ENCODE measurements at places on chromosomes 7 and 10.

GRCh38 chr7:2248984-2249694, 7.1 kb downstream of the NUDT1 start:
- no peak for DNase-seq

DNA sequence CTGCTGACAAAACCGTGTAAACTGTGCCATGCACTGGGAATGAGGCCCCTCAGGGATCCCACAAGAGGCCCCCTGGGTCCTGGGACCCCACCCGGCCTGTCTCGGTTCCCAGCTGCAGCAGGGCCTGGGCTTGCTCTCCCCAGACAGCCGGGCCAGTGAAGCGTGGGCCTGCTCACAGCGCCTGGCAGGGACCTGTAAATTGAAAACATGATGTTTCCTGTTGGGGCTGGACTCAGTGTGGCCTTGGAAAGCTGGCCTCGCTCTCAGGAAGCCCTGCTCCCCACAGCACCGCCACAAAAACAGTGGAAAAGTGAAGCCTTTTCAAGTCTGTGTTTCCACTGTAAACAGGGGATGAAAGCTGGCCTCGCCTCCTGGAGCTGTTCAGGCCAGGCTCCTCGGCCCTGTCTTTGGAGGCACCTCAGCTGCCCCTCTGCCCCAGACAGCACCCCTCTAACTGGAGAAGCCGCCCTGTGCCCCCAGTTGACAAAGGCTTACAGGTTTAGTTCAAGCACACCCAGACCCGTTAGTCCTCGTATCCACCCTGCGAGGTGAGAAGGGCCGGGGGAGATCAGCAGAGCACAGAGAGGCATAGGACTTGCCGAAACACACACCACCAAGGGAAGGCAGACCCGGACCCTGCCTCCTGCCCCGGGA, 108.3 kb downstream of the ZMIZ1 start:
- DNase-seq = no peak

DNA sequence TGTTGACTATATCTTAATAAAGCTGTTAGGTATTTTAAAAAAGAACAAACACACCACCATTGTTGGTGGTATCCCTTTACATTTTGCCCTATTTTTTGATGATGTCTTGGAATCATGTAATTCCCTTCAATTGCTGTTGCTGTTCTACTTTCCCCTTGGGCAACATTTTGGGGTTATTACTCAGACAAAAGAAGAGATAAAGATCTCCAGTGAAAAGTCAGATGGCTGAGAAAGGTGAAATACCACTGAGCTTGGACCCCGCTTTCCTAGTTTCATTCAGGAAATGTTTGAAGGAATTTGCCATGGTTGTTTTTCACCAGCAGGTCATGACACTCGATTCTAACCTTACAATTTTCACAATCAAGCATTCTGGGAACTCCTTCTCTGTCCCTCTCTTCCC, 84.6 kb downstream of the MACC1 start:
- DNase-seq = no peak

DNA sequence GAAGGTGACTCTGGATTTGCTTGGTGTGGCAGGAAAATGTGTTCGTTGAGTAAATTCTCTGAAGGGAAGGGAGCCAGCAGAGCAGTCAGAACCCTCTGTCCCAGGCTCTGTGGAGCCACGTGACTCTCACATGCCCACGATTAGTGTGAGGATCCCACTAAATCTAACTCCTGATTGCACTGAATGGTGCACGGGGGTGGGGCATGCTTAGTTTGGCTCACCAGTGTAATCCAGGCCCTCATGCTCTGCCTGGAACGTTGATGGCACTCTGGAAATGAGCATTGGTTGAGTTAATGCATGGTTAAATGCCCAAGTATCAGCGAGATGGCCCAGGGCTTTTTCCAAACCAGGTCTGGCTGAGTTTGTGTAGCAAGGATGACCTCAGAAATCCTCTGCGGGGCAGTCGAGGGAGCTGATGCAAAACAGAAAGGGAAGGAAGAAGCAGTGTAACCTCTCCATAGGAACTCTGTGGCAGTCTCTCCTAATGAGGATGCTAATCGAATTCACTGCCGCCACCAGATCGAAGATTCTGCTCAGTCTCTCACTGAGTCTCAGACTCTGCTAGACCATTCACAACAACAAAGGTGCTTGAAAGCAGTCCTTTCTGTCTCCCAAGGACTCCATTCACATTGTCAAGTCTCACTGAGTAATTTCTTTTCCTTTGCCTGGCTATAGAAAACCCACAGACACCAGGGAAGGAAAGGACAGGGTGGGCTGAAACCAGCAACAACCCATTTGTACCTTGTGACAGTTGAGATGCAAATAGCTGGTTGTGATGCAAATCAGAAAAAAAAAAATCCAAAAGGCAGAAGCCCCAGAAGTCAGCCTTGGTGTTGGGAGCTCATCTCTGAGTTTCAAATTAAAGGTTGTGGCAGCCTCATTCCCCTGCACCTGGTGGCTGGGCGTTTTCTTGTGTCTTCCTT, 98.1 kb downstream of the C10orf105 start:
- peak; percentile 89 for DNase-seq

DNA sequence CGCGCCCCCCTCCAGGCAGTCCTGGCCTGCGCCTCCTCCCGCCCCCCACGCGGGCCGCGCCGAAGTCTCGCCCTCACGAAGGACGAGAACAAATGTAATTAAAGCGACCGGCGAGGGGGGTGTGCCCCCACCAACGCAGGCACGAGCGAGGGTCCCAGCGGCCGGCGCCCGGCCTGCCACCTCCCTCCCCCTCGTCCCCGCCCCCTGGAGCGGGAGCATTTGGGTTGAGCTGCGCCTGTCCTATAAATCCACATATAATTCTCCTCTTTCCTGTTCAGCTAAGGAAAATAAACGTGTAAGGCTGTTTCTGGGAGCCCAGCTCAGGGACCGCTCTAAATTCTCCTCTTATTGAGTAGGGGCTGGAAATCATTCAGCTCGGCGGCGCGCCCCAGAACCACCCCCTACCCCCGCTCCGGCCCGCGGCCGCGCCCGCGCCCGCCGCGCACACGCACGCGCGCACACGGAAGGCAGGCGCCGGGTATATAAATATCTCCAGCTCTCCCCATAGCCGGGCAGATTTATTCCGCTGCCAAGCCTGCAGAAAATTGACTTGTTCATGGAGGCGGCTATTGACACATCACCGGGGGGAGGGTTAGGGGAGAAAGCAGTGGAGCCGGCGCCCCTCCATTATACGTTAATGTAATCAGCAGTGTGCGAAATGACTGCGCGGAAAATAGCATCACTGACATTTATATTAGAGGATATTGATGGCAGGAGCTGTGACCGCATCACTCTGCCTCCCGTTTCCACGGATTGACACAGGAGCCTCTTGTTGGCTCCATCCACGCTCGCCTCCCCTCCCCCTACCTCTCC, 61.6 kb upstream of the BTRC start:
- DNase-seq = peak; percentile 19

All from NCI-H526 treated with DMSO at 0.1 percent for 48 hours (cell line).